MCF 10A (cell line): ENCODE measurements at places on chromosomes 7 and 10. TPM values are rescaled to one million over a fixed set of nuclear protein-coding genes. Genes with fewer than 3 reads are reported as not detected.
A peak's percentile ranks its signal among the peaks of the same experiment; 100 is the strongest.

- no peak overlapping the region for H3K4me3 ChIP-seq
- no peaks in the 10 kb centered on the region for H3K36me3 ChIP-seq
- H3K27me3 ChIP-seq: no peaks in the 10 kb centered on the region
- peaks cover 15% of the 10 kb centered on the region for H3K4me1 ChIP-seq
- DNase-seq: no peak
Measured at GRCh38 chr10:5079306-5079830, 14.8 kb upstream of the AKR1C3 start.

GRCh38 chr7:4703532-4703931, 21.4 kb downstream of the FOXK1 start:
- H3K36me3 ChIP-seq: peaks cover 7% of the 10 kb centered on the region
- H3K27ac ChIP-seq: no peak overlapping the region
- no peak overlapping the region for H3K4me3 ChIP-seq
- no peak for DNase-seq

GRCh38 chr7:30160329-30160728, 25.5 kb downstream of the MTURN start:
- H3K36me3 ChIP-seq: no peaks in the 10 kb centered on the region
- H3K4me3 ChIP-seq: no peak overlapping the region
- DNase-seq: no peak
- no peak overlapping the region for H3K27ac ChIP-seq
- peaks cover 28% of the 10 kb centered on the region for H3K4me1 ChIP-seq

GRCh38 chr10:288316-289200, 153.3 kb downstream of the ZMYND11 start:
- no peaks in the 10 kb centered on the region for H3K4me1 ChIP-seq
- no peak overlapping the region for H3K27ac ChIP-seq
- no peaks in the 10 kb centered on the region for H3K36me3 ChIP-seq
- peaks cover 22% of the 10 kb centered on the region for H3K27me3 ChIP-seq
- no peak for DNase-seq

GRCh38 chr7:36600869-36601530, 123.3 kb downstream of the AOAH start:
- no peak overlapping the region for H3K4me3 ChIP-seq
- H3K27me3 ChIP-seq: no peaks in the 10 kb centered on the region
- no peaks in the 10 kb centered on the region for H3K36me3 ChIP-seq
- DNase-seq: peak; percentile 76

GRCh38 chr7:131570401-131570800, 14.0 kb upstream of the PODXL start:
- H3K27ac ChIP-seq: no peak overlapping the region
- H3K27me3 ChIP-seq: no peaks in the 10 kb centered on the region
- no peak overlapping the region for H3K4me3 ChIP-seq
- no peak for DNase-seq
- H3K36me3 ChIP-seq: no peaks in the 10 kb centered on the region
- H3K4me1 ChIP-seq: no peaks in the 10 kb centered on the region

- H3K27me3 ChIP-seq: no peaks in the 10 kb centered on the region
- H3K4me1 ChIP-seq: no peaks in the 10 kb centered on the region
- no peak overlapping the region for H3K27ac ChIP-seq
Measured at GRCh38 chr7:159040912-159041711, 103.6 kb downstream of the VIPR2 start.

DNA sequence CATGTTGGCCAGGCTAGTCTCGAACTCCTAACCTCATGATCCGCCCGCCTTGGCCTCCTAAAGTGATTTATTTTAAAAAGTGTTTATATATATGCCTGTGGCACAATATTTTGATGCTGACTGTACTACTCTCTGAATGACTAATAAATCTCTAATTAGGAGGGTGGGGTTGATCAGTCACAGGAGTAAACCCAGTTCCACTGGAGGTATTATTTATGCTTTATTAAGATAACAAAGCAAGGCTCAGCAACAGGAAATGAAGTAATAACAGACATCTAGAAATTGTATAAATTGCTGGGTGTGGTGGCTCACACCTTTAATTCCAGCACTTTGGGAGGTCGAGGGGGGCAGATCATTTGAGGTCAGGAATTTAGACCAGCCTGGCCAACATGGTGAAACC, 26.0 kb upstream of the MCU start:
- no peak overlapping the region for H3K27ac ChIP-seq
- no peaks in the 10 kb centered on the region for H3K4me1 ChIP-seq
- no peaks in the 10 kb centered on the region for H3K27me3 ChIP-seq
- DNase-seq: peak; percentile 8
- no peaks in the 10 kb centered on the region for H3K36me3 ChIP-seq
- H3K4me3 ChIP-seq: no peak overlapping the region

DNA sequence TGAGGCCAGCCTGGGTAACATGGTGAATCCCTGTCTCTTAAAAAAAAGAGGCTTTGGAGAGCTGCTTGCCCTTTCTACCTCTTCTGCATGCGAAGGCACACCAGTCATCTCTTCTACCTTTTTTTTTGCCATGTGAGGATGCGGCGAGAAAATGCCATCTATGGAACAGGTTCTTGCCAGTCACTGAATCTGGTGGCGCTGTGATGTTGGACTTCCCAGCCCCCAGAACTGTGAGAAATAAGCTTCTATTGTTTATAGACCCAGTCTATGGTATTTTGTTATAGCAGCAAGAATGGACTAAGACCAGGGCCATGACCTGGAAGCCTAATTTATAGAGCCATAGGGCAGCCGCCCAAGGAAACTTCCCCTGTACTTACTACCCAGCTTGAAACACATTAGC, 112.9 kb downstream of the HIP1 start:
- DNase-seq: no peak
- H3K27me3 ChIP-seq: no peaks in the 10 kb centered on the region
- H3K27ac ChIP-seq: no peak overlapping the region
- no peak overlapping the region for H3K4me3 ChIP-seq
- H3K36me3 ChIP-seq: peaks cover 3% of the 10 kb centered on the region

Gene GHITM
- total RNA-seq: 272 and 389 TPM in 2 replicates

Gene ELFN1
- not detected in 2 replicates for total RNA-seq

Gene GIMAP2
- not detected in 2 replicates for total RNA-seq
